Renal cortical epithelial cell (primary cell): ENCODE measurements at places on chromosomes 4 and X. TPM values are rescaled to one million over a fixed set of nuclear protein-coding genes. Genes with fewer than 3 reads are reported as not detected.

The RPA4 gene
- total RNA-seq, result 0.17 and 0.65 TPM in 2 replicates

The FRAS1 gene
- 4.2 and 30.3 TPM in 2 replicates for total RNA-seq

DNA sequence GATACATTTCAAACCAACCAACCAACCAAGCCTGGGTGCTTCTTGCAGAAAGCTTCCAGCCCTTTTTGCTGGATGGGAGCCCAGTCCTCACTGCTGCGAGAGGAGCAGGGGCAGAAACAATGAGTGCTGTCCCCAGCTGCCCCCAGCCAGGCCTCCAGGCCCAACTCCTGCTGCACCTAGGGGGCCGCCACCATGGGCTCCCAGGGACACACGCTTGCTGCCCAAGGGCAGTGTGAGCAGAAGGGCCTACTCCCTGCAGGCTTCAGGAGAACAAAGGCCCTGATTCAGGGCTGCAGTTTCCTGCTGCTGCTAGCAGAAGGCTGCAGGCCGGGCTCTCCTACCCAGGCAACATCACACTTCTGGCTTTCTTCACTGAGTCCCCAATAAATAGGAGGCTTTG, 37.7 kb upstream of the ENPP6 start:
- DNase-seq, result no peak

DNA sequence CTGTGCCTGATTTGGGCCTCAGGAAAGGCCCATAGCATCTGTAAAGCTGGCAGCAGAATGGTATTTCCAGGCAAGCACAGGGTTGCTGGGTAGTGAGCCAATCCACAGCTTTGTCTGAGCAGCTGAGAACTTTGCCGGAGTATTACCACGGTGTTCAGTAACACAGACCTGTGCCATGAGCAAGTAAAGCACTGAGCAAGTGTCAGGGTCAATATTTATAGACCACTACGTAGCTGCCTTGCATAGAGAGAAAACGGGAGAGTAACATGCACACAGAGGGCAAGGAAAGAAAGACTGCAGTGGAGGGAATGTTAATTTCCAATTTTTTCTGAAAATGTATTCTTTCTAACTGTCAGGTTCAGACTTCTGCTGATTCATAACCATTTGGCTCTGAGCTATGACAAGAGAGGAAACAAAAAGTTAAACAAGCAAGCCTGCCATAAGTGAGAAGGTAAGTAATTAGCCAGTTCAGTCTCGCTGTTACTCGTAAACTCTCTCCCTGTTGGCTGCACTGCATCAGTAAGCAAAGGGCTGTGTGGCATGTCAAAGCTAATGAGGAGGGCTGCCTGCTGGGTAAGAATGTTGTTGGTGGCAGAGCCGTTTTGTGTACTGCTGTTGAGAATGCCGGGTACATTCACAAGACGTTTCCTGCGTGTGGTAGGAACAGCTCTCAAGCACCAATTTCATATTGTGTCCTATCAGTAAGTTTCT, 238.1 kb downstream of the BMPR1B start:
- DNase-seq, result peak; percentile 88

The CFAP299 gene
- 0.25 and 1.6 TPM in 2 replicates for total RNA-seq

The GATB gene
- total RNA-seq, result 27.1 and 30.3 TPM in 2 replicates

The TKTL2 gene
- not detected in 2 replicates for total RNA-seq

The ARMCX4 gene
- total RNA-seq, result 0.69 and 5.5 TPM in 2 replicates

The CTAG1B gene
- not detected in 2 replicates for total RNA-seq
